ENCODE measurements at places on chromosomes 4 and X. TPM values are rescaled to one million over a fixed set of nuclear protein-coding genes. Genes with fewer than 3 reads are reported as not detected.

GRCh38 chr4:64144994-64145393, 264.3 kb downstream of the TECRL start:
- no peak for DNase-seq

GRCh38 chr4:153497988-153498967, 32.1 kb downstream of the TMEM131L start:
- peak; percentile 43 for DNase-seq

DNA sequence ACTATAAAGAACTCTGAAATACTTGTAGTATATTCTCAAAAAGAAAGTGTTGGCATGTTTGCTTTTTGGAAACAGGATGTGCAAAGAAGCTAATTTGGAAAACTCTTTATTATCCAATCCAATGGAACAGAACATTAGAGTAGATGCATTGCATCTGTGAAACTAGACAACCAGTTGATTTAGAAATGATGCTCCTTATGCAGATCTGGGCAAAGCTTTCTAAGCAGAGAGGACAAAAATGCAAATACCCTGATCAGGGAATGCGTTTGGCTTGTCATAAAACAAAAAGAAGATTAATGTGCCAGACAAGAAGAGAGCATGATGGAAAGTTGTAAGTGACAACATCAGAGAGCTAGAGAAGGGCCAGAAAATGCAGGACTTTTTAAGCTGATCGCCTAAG, 142.3 kb downstream of the RCHY1 start:
- DNase-seq = no peak

DNA sequence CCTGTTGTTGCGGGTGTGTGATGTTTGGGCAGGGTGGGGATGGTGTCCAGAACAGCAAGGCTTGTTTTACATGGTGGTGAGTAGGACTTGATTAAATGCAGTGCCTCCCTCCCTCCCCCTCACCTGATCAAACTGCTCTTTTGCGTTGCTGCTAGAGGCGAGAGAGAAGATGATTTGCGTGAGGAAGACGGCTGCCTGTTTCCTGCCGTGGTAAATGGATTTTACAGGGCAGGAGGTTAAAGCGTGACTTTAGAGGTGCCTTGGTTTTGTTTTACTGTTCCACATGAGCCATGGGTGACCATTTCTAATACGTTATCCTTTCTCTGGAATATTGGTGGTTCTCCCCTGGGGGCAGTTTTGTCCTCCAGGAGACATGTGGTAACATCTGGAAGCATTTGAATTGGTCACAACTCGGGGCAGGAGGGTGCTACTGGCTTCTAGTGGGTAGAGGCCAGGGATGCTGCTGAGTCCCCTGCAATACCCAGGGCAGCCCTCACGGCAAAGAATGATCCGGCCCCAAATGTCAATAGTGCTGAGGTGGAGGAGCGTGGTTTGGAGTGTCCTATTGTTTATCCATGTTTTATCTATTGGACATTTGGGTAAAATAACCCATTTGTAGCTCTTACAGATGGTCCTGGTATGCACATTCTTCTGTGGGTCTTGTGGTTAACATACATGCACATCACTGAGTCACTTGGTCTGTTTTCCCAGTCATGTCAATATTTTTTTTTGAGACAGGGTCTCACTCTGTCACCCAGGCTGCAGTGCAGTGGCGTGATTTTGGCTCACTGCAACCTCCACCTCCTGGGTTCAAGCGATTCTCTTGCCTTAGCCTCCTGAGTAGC, 73.7 kb downstream of the SHROOM2 start:
- DNase-seq = no peak

DNA sequence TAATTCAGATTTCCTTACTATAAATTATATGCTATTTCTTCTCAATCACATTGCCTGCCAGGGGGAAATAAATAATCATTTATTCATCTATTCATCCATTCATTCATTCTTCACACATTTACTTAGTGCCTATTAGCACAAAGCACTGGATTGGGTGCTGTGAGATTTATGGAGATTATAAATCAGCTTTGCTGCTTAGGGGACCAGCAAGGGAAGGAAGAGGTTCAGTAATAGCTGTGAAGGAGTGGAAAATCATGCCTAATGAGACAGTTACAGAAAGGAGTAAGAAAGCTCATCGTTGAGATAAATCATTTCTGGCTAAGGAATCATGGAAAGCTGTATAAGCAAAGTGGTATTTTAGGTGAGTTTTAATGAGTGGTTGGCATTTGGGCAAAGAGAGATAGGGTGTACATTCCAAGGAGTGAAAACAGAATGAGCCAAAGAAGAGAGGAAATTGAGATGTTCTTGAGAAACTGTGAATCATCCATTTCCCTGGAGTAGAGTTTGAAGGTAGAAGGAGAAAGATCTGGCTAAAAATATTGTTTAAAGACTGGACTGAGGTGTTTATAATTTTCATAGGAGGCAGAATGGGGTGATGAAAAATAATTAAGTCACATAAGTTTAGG, 9.6 kb downstream of the ARSJ start:
- DNase-seq = no peak

GRCh38 chr4:89216866-89217265, 90.7 kb downstream of the GPRIN3 start:
- DNase-seq = no peak

GRCh38 chr4:152609481-152609880, 70.3 kb downstream of the TMEM154 start:
- no peak for DNase-seq

The RAB39B gene
- total RNA-seq = 12.0 TPM

The CFP gene
- total RNA-seq = 1.6 TPM

The SSX2 gene
- total RNA-seq = not detected

The POU4F2 gene
- total RNA-seq = not detected

The PPEF2 gene
- 0.11 TPM for total RNA-seq

Measured in activated CD8-positive, alpha-beta T cell treated with anti-CD3 and anti-CD28 coated beads for 36 hours (primary cell).